AG04450 (cell line): ENCODE measurements at places on chromosomes 5 and 9.

DNA sequence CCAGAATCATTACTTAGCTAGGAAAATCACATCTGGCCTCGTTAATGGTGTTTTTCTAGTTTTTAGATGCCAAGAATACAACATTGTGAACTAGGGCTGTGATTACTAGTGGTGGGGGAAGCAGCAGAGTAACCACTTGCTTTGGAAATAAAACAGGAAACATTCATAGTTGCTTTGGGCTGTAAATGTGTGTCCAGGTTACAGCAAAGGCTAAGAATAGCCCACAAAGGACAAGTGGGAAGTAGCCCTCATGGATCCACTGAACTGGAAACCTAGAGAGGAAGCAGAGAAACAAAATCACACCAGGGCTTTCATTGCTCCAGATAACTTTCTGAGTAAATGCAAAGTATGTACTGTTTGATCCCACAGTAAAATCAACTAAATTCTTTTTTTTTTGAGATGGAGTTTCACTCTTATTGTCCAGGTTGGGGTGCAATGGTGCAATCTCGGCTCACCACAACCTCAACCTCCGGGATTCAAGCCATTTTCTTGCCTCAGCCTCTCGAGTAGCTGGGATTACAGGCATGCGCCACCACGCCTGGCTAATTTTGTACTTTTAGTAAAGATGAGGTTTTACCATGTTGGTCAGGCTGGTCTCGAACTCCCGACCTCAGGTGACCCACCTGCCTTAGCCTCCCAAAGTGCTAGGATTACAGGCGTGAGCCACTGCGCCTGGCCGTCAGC, 56.2 kb upstream of the TNFSF15 start:
- no peak for DNase-seq

GRCh38 chr5:42908086-42908485, 96.4 kb upstream of the SELENOP start:
- no peak for DNase-seq

DNA sequence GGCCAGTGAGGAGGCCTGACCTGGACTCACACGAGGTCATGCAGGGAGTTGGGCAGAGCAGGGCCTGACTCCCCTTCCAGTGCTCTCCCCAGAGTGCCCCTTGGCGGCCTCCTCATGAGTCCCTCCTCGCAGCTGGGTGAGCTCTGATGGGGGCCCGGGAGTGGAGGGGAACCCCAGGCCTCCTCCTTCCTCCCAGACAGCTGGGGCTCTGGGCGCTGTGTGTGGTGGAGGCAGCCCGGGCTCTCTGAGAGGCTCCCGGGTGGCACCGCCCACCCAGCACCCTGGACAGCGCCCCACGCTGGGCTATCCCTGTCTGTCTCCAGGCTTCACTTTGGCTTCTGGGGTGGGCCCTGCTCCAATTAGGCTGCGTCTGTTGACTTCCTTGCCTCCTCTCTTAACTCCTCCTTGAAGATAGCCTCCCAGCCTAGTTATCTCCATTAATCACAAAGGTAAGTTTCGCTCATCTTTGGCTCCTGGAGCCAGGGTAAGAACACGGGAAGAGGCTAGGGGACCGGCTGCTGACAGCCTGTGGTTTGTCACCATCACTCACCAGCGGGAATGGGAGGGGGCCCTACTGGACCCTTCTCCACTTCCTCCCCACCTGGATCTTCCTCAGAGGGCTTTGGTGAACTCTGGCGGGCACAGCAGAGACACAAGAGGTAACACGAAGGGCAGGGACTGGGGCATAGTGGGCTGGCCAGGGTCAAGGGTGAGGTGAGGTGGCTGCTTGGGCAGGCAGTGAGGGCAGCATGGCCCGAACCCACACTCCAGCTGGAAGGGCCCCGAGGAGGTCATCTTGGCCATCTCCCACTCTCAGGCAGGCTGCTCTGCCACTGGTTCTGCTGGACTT, 13.1 kb downstream of the PSD2 start:
- DNase-seq = no peak

DNA sequence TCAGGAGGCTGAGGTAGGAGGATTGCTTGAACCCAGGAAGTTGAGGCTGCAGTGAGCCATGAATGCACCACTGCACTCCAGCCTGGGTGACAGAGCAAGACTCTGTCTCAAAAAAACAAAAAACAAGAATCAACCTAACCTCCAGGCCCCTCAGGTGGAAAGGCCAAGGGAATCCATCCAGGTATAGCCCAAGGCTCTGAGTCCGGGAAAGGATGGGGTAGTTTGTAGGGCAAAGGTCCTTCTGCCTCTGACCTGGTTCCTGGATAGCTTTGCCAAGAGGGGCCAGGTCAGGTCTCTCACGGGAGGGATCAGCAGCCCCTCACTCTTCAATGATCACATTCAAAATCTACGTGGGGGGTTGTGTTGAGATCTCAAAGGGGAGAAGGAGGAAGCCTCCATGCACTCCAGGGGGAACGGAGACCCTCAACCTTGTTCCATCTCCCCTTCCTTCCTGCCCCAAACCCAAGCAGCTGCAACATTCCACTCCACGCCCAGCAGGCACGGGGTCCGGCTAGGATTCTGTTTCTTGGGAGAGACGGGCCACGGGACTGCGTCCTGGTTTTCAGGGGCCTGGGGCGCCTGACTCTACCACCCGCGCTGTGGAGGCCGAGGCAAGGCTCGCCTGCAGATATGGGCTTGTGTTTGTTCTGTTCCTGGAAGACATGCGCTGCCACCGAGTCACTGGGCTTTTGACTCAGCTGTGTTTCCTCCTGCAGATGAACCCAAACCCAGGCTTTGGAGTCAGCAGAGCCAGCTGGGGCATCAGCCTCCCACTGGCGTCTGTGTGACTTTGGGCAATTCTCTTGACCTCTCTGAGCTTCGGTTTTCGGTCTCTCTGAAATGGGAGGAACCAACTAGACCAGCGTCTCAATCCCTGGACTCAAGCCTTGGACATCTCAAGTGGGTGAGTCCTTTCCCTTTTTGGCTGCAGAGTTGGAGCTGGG, 35.5 kb downstream of the PLPP7 start:
- no peak for DNase-seq

GRCh38 chr5:178589180-178590140, 733 bp downstream of the COL23A1 start:
- no peak for DNase-seq

DNA sequence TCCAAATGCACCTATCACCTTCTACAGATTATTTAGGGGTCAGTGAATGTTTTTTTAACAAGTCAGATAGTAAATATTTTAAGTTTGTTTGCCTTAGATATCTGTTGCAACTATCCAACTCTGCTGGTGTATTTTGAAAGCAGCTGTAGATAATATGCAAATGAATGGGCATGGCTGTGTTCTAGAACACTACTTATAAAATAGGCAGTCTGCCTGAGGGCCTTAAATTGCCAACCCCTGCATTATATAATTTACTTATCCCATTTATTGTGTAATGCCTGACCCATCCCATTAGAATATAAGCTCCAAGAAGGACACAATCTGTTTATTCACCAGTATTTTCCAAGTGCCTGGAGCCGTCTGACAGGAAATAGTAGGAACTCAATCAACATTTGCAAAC, 149.0 kb downstream of the TTC39B start:
- no peak for DNase-seq

DNA sequence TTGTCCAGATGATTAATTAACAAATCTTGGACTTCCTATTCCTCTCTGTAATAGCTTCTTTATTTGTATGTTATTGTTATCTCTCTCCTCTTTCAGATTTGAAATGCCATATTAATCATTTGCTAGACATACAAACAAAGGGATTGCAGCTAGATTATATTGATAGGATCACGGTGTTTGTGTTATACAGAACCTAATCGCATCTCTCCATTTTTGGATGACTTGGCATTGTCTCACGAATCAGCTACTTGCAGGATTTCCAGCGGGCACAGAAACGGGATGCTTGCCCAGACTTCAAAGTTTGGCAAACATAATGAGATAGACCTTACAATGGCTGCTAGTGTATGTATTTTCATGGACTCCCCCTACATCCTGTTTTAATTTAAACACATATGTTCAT, 368.1 kb downstream of the TLE4 start:
- no peak for DNase-seq

- DNase-seq = no peak
These were observed 92.1 kb upstream of the RANBP3L start for GRCh38 chr5:36393656-36394428.

GRCh38 chr5:116778032-116778431, 203.4 kb upstream of the SEMA6A start:
- no peak for DNase-seq
